HFF-Myc (cell line): ENCODE measurements at places on chromosomes 6 and 20.

- no peak for DNase-seq
Observed at GRCh38 chr6:170554796-170555137, 598 bp downstream of the TBP start.

- DNase-seq: no peak
Observed at GRCh38 chr20:13338097-13338661, 117.1 kb downstream of the ISM1 start.

GRCh38 chr6:53628354-53629119, 37.0 kb downstream of the KLHL31 start:
- no peak for DNase-seq

DNA sequence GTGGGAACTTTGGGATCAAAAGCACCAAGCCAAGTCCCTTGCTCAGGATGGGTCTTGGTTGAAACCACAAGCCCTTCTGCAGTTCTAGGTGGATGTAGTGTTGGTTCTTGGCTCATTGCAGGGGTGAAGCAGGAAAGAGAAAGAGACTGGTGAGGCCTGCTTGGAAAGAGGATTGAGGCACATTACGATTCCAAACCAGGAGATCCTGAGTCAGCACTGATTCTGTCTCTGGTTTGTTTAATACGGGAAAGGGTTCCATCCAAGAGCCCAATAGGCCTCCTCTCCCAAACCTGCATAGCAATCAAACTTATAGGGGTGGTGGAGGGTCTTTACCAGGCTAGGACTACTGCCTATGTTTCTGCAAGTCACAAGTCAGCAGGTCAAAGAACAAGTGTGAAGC, 24.3 kb downstream of the NSFL1C start:
- no peak for DNase-seq

- no peak for DNase-seq
Observed at GRCh38 chr20:16201191-16201590, 372.1 kb downstream of the KIF16B start.

- DNase-seq: no peak
Observed at GRCh38 chr20:48364688-48365421, 462.9 kb downstream of the PREX1 start.

- DNase-seq: no peak
Observed at GRCh38 chr6:28633445-28634215, 107.9 kb downstream of the GPX5 start.

- no peak for DNase-seq
Observed at GRCh38 chr6:8860671-8861070, 425.3 kb upstream of the SLC35B3 start.

DNA sequence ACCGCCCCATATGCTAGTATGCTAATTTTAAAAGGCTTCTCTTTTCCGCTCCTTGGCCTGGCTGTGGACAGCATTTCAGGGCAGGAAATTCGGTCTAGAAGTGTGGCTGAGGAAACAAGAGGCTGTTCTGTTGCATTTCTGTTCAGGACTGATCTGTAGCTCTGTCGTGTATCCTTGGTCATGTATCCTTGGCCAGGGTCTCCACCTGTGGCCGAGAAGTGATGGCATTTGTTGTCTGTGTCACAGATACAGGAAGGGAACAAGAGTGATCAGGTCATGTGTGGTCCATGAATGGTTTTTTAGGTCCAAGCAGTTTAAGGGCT, 300.5 kb upstream of the SUPT3H start:
- DNase-seq: no peak

DNA sequence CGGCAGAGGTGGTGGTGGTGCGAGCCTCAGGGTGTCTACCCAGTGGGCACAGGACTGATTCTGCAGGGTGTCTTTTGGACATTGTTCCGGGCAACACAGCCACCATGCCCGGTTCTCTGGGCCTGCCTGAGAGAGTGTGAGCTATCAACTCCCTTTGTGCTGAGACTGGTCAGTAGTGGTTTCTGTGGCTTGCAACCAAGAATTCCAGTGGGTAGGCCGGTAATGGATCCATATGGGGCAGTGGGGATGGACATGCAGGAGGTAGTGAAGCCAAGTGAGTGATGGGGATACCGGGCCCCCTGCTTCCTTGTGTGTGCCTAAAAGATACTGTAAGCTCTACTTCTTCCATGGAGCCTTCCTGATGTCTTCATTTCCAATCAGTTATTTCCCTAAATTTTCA, 71.0 kb downstream of the CDC5L start:
- DNase-seq: no peak

GRCh38 chr20:5160882-5161281, 34.1 kb downstream of the CDS2 start:
- DNase-seq: no peak

DNA sequence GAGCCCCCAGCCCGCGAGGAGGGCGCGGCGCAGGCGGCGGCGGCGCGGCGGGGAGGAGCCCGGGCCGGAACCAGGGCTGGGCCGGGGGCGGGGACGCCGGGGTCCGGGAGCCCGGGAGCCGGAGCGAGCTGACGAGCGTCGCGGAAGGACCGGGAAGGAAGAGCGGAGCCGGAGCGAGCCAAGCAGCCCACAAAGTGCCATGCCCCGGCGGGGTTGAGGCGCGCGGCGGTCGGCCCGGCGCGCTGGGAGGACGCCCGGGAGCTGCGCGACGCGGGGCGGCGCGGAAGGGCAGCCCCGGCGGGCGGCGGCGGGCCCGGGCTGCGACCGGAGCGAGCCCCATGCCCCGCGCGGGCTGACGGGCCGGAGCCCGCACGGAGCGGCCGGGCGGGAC, 289 bp downstream of the FOXP4 start:
- DNase-seq: no peak

GRCh38 chr20:2260250-2260649, 35.6 kb upstream of the TGM3 start:
- DNase-seq: no peak

- peak; percentile 25 for DNase-seq
Observed at GRCh38 chr20:5353624-5354496, 37.1 kb upstream of the PROKR2 start.

DNA sequence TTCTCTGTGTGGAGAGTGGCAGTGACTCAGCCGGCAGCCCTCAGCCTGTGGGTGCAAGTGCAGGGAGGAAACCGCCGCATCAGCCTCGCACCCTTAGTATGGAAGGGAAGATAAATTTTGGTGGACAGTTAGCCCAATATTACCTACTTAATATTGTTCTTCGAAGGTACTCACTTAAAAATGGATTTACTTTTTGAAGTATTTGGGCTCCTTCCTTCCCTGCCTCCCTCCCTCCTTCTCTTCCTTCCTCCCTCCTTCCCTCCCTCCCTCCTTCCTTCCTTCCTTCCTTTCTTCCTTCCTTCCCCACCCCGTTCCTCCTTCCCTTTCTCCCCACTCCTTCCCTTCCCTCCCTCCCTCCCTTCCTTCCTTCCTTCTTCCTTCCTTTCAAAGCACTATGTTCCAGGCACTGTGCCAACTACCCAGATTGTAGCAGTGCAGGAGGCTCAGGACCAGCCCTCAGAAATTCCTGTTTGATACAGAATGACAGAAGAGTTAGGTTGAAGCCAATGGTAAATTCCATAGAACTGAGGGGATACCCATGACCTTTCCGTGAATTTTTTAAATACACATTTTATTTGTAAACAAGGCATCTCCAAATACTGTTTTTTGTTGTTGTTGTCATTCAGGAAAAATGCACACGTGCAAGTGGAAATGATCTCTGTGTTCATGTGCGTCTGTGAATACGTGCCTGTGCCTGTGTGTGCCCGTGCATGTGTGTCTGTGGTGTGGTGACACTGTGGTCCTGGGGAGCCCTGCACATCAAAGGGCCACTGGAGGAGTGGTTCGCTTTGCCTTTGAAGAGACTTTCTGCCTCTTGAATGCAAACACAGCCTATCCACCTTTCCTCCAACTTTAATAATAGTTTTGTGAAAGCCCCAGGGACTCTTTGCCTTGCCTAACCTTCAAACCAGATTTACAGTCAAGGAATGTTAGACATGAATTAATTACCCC, 141.7 kb downstream of the EDN3 start:
- DNase-seq: no peak

GRCh38 chr20:61287583-61288275, 35.7 kb downstream of the CDH4 start:
- DNase-seq: no peak

GRCh38 chr6:73513496-73513854, 7.4 kb downstream of the EEF1A1 start:
- no peak for DNase-seq

GRCh38 chr6:117417851-117418250, 7.9 kb downstream of the ROS1 start:
- DNase-seq: no peak

DNA sequence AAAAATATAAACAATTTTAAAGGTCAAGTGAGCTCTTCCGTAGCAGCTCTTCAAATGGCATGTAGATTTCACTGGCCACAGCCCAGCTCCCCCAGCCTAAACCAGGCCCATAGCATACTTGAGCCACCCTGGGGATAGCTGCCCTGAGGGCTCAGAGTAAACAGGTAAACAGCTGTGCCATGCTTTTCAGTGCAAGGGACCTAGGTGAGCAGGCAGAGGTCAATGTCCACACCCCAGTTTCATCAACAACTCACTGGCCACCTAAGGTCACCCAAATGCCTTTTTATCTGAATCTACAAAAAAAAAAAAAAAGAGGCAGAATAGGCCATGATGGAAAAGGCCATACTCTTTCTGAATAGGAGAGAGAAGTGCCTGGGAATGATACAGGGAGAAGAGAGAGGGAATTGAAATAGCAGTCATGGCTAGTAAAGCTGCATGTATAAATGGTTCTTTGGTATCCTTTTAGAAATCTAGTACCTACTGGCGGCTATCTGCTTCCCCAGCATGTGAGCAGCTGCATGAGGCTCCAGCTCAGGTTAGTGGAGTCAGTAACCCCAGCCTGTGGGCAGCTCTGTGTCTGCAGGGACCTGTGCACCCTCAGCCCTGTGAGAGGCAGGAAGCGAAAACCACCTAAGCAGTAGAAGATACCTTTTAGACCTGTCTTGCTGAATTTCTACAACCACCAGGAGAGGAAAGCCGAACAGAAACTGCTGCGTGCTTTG, 77.0 kb downstream of the FOXA2 start:
- DNase-seq: no peak
